Mammary epithelial cell (primary cell): ENCODE measurements at places on chromosomes 4 and X. TPM values are rescaled to one million over a fixed set of nuclear protein-coding genes. Genes with fewer than 3 reads are reported as not detected.

DNA sequence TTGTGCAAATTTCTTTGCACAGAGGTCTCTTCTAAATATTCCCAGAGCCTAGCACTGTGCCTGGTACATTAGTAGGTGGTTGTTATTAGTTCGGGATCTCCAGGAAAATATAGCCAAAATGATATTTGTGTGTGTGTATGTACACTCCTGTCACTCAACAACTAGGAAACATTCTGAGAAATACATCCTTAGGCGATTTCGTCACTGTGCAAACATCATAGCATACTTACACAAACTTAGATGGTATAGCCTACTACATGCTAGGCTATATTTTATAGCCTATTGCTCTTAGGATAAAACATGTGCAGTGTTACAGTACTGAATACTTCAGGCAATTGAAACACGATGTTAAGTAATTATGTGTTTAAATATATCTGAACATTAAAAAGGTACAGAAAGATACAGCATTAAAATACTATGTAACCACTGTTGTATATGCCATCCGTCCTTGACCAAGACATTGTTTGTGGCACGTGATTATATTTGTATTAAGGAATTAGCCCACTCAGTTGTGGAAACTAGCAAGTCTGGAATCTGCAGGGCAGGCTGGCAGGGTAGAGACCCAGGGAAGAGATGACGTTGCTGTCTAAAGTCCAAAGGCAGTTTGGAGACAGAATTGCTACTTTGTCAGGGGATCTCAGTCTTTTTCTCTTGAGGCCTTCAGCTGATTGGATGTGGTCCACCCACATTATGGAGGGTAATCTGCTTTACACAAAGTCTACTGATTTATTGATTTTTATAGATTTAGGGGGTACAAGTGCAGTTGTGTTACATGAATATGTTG lies 106.9 kb downstream of the COL4A6 start:
- DNase-seq = no peak

DNA sequence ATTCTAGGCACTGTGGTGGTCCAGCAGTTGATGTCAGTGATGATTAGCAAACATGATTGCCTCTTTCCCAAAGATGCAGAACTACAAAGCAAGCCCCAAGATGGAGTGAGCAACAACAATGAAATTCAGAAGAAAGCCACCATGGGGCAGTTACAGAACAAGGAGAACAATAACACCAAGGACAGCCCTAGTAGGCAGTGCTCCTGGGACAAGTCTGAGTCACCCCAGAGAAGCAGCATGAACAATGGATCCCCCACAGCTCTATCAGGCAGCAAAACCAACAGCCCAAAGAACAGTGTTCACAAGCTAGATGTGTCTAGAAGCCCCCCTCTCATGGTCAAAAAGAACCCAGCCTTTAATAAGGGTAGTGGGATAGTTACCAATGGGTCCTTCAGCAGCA lies 365.3 kb downstream of the MAPK10 start:
- DNase-seq = no peak

- no peak for DNase-seq
These were observed 22.8 kb upstream of the HADH start for GRCh38 chr4:107966903-107967302.

DNA sequence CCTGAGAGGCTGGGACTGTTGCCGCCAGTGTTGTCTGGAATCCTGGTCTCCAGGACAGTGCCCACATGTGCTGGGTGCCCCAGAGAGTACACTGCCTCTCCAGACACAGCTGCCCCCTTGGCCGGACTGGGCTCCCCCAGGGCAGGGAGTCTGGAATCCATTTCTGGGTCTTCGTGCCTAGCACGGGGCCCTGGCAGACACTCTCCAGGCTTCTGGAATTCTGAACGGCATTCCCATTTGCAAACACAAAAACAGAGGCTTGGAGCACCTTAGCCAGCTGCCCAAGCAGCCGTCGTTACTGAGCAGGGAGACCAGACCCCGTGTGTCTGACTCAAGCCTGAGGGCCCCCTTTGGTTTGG lies 20.8 kb downstream of the HMX1 start:
- DNase-seq = no peak

FAM9B gene
- not detected for total RNA-seq

PRDM5 gene
- total RNA-seq = 19.0 TPM

CAPN6 gene
- total RNA-seq = 11.7 TPM

BTC gene
- total RNA-seq = 2.5 TPM
